ENCODE measurements at places on chromosomes 5 and 9.

- DNase-seq, result no peak
Measured at GRCh38 chr5:73139485-73139884, 19.1 kb downstream of the TMEM171 start.

- no peak for DNase-seq
Measured at GRCh38 chr9:73153793-73154227, 2.1 kb downstream of the ANXA1 start.

DNA sequence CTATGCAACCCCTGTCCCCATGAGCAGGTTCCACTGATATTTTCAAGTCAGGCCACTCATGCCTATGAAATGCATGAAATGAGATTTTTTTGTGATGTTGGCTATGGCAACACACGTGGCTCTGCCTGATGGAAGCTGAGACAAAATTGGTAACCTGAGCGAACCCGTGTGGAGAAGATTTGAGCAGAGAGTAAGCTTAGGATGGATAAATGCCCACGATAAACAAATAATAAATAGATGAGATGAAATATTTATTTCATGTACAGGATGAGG is 153.4 kb upstream of the IER5L start:
- no peak for DNase-seq

DNA sequence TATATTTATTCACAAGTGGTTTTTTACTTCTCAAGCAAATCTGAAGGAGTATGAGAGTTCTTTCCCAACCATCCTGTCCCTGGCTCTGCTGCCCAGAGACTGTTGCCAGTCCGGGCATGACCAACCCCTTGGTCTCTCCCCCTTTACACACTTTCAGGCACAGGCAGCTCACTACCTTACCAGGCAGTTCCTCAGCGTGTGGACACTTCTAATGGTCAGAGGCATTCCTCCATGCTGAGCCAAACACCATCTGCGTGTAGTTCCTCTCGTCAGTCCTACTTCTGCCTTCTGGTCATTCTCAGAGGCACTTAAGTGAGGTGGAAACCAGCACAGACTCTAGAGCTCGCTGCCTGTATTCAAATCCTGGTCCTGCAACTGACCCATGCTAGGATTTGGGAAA is 56.1 kb downstream of the TSTD2 start:
- no peak for DNase-seq

DNA sequence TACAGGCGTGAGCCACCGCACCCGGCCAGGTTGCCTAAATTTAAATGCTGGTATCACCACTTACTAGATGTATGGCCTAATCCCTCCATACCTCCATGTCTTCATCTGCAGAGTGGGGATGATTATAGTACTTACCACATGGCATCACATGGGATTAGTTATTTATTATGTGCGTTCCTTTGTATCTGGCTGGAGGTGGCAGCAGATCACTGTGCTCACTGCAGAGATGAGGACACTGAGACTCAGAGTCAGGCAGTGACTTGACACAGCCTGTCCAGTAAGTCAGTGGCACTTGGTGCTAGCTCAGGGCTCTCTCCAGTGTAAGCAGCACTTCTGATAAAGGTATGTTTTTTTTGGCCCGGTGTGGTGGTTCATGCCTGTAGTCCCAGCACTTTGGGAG is 38.4 kb upstream of the HAND1 start:
- DNase-seq, result no peak

DNA sequence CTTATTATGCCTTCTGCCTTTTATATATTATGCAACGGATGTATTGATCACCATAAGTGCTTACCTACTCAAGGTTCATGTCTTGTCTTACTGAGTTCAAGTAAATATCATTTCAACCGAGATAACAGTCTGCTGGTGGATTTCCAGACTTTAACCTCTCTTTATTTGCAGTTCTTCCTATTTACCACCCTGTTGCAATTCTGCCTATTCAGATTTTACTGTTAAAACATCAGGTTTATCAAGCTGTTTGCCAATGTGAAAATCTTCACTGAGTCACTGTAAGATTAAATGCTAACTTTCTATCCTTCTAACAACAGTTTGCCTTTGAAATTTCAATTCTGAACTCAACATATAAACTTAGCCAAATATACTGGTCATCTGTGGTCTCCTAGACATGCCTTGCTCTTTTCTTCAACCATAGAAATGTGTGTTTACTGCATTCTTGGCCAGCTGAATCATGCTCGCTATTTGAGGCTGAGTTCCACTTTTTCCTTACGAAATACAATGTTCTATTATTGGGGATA is 471.7 kb upstream of the RORB start:
- no peak for DNase-seq

GRCh38 chr9:87198716-87199115 is 251.4 kb upstream of the GAS1 start:
- DNase-seq, result no peak

DNA sequence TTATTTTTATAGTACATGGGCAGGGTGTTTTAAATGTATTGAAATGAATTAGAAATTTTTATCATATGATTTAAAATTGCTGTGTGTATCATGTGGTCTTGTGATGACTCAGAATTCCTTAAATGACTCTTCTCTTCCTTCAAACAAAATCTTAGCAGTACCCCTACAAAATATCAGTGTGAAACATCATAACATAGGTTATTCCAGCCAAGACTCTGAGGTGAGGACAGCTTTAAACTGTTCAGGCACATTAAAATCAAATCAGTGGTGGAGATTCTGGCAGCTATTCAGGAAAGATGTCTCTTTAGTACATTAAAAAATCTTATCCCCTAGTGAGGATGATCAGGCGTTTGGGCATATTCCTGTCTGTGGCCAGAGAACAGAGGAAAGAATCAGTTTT is 174.0 kb downstream of the MAN2A1 start:
- DNase-seq, result no peak

- DNase-seq, result no peak
Measured at GRCh38 chr5:39266442-39266841, 47.1 kb upstream of the FYB1 start.

Data from activated CD4-positive, alpha-beta T cell treated with anti-CD3 and anti-CD28 coated beads for 1 hour (primary cell).